Mucosa of descending colon (tissue), 3 donors: ENCODE measurements at places on chromosomes 11 and 22. TPM values are rescaled to one million over a fixed set of nuclear protein-coding genes. Genes with fewer than 3 reads are reported as not detected.

Gene KRTAP5-9
- total RNA-seq = 0.60 TPM

Gene RPS6KB2
- 45.4 TPM for total RNA-seq

Gene CACNA1I
- 0.41 TPM for total RNA-seq

Gene ACTN3
- total RNA-seq = 0.09 TPM

Gene CENPM
- total RNA-seq = 3.2 TPM

Gene FAM168A
- 16.6 TPM for total RNA-seq

Gene ZNRD2
- total RNA-seq = 21.0 TPM

Gene GGT5
- 2.3 TPM for total RNA-seq

Gene TH
- total RNA-seq = 0.17 TPM

Gene TSKU
- total RNA-seq = 21.5 TPM

Gene KCNJ1
- not detected for total RNA-seq

Gene MAPK11
- total RNA-seq = 3.2 TPM

Gene FBXO3
- 27.3 TPM for total RNA-seq

Gene CKAP5
- 50.3 TPM for total RNA-seq

Gene ANO9
- 179 TPM for total RNA-seq

Gene OR52I1
- not detected for total RNA-seq

Gene NAALAD2
- 0.92 TPM for total RNA-seq

Gene STK33
- 0.90 TPM for total RNA-seq

Gene CNIH2
- 1.9 TPM for total RNA-seq

Gene NNMT
- 65.9 TPM for total RNA-seq

Gene CATSPERZ
- not detected for total RNA-seq

Gene DDI1
- not detected for total RNA-seq

Gene NXPE1
- 414 TPM for total RNA-seq

Gene DERL3
- total RNA-seq = 4.4 TPM

Gene TMEM109
- total RNA-seq = 35.8 TPM

Gene RBMXL2
- total RNA-seq = not detected

Gene BAIAP2L2
- 33.9 TPM for total RNA-seq

Gene CCDC73
- not detected for total RNA-seq

Gene SLN
- total RNA-seq = not detected

Gene OSBP2
- total RNA-seq = 3.4 TPM

Gene C11orf16
- not detected for total RNA-seq

Gene GSTT2B
- total RNA-seq = 1.1 TPM

Gene C1QTNF4
- 0.17 TPM for total RNA-seq

Gene HPX
- 7.0 TPM for total RNA-seq

Gene MYEOV
- total RNA-seq = 7.5 TPM

Gene TTC36
- 1.2 TPM for total RNA-seq

Gene MRGPRX4
- total RNA-seq = not detected

Gene LRP5
- 83.7 TPM for total RNA-seq

Gene NRIP3
- 1.6 TPM for total RNA-seq

Gene BRSK2
- total RNA-seq = 4.3 TPM

Gene ARRB1
- 76.7 TPM for total RNA-seq

Gene HIPK3
- 69.7 TPM for total RNA-seq

Gene LRRN4CL
- 1.2 TPM for total RNA-seq
